BJ (cell line): ENCODE measurements at places on chromosomes 11 and 22. TPM values are rescaled to one million over a fixed set of nuclear protein-coding genes. Genes with fewer than 3 reads are reported as not detected.

The DCHS1 gene
- polyA plus RNA-seq, result 2.5 and 7.3 TPM in 2 replicates

GRCh38 chr11:69604055-69604454 is 36.9 kb upstream of the CCND1 start:
- DNase-seq, result no peak

The KIRREL3 gene
- 13.1 and 19.6 TPM in 2 replicates for polyA plus RNA-seq

DNA sequence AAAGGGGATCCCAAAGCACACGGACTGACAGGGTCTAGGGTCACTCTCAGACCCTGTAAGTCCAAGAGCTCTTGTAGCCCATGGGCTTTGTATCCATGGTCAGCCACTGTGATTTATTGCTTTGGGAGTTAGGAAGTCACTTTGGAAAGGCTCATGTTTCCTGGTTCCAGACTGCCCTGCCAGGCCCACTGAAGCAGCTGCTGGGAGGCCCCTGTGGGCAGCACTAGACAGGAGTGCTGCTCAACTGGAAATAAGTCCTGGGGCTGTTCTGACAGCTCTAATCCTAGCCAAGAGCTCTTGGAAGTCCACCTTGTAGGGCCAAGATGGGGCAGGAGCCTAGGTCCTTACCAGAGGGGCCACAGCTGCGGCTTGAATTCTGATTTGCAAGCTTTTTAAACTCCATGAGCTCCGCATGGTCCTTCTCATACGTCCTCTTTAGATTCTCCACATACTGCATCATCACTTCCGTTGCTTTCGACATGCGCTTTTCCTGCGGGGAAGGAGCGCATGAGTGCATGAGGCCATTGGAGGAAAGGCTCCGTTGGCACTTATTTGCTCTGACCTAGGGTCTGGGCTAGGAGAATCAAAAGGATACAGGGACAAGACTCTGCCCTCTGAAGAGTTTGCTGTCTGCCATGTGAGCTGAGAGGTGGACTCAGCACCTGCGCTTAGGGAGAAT is 32.2 kb upstream of the LYVE1 start:
- DNase-seq, result no peak

DNA sequence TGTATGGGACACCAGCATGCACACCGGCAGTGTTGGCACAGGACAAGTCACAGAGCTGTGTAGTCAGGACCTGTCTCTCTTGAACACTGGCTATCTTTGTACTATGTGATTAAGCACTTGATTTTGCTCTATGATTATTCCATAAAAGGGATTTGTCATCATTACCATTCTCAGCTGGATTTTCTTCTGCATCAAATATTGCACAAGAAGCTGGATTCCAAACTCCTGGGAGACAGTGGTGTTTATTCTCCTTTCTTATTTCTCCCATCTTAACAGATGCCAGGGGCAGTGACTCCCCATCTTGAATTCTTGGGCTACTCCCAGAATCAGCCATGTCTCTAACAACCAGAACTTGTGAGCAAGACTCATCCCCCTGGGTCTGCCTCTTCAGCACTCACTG is 62.5 kb upstream of the GNAZ start:
- no peak for DNase-seq

The BBOX1 gene
- polyA plus RNA-seq, result not detected in 2 replicates

The LRRC10B gene
- 0.02 TPM in 1 of 2 replicates, not detected in the other for polyA plus RNA-seq

The SLC1A2 gene
- 0.60 and 0.83 TPM in 2 replicates for polyA plus RNA-seq

DNA sequence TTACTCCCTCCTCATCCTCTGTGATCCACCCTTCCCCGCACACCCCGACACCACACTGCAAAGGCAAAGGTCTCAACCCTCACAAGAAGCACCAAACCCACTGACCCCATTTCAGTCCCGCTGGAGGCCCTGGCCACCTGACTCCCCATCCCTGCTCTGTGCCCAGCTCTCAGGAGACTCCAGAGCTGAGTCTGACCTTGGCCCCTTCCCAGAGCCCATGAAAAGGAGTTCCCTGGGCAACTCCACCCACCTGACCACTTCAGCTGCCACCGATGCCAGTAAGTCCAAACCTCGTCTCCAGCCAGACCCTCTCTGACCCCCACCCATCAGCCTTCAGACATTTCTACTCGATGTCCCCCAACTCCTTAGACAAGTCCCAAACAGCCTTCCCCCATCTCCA is 45.5 kb downstream of the ARRB1 start:
- DNase-seq, result no peak

- no peak for DNase-seq
These were observed 22.1 kb downstream of the RPUSD4 start for GRCh38 chr11:126189109-126189929.

DNA sequence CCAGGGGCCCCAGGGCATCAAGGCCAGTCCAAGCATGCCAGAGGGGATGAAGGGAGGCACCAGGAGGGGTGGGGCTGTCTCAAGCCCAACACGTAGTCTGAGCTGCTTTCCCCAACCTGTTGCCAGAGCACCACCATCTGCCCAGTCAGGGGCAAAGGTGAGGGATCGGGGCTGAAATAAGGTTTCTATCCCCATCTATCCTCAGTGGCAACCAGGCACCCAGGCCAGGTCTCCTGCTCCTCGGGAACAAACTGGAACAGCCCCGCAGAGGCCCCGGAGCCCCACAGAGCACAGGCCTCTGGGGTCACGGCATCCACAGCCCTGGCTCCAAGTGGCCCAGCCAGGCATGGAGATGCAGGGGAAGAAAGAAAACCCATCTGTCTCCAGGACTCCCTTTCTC is 19.3 kb downstream of the STARD10 start:
- no peak for DNase-seq

GRCh38 chr11:110318638-110319404 is 22.4 kb upstream of the RDX start:
- DNase-seq, result no peak
